CD4-positive, alpha-beta memory T cell (primary cell): ENCODE measurements at places on chromosomes 3 and 15. TPM values are rescaled to one million over a fixed set of nuclear protein-coding genes. Genes with fewer than 3 reads are reported as not detected.

DNA sequence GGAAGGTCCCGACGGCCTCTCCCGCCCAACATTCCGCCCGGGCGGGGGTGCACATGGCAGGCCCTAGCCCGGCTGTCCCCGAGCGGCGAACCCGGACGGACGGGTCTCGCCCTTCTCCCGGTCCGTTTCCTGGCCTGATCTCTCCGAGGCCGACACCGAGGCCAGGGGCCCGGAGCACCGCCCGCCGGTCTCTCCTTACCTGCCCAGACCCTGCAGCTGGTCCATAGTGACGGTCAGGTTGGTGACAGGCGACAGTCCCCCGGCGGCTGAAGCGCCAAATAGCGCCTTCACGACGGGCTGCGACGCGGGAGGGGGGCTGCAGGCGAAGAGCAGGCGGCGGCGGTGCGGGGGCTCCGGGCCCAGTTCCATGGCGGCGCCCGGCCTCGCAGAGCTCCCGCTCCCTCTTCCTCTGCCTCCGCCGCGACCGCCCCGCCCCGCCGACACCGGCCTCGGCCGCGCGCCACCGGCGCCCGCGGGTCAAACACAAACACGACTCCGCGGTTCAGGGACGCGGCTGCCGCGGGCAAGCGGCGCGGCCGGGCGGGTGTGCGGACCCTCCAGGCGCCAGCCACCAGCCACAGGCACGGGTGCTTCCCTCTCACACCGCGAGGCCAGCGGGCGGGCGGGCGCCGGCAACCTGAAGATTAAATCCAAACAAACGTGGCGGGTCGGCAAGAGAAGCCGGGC, 495 bp downstream of the CDC25A start:
- peaks cover 12% of the 10 kb centered on the region for H3K4me1 ChIP-seq
- no peaks in the 10 kb centered on the region for H3K27me3 ChIP-seq
- no peaks in the 10 kb centered on the region for H3K36me3 ChIP-seq
- H3K4me3 ChIP-seq = no peak overlapping the region
- no peak for DNase-seq

SEMA3F gene
- polyA plus RNA-seq = not detected

DNA sequence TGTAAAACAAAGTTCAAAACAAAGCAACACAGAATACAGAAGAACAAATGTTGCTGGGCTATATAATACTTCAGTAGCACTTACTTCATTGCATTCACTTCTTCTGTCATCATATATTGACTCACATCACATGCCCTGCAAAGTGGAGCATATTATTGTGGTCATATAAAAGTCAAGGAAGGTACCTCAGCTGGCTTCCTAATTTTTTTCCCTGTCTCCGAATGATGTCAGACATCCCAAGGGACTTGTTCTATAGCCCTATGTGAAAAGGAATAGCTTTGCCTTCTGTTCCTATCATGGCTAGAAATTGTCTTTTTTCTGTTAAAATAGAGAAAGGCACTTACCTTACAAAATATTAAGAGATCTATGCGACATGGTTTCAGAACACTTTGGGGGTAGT, 109.4 kb downstream of the LRTM1 start:
- no peak for DNase-seq
- no peak overlapping the region for H3K4me3 ChIP-seq
- no peaks in the 10 kb centered on the region for H3K27me3 ChIP-seq
- H3K27ac ChIP-seq = no peak overlapping the region

GP5 gene
- 1.3 TPM for polyA plus RNA-seq

- H3K27ac ChIP-seq = no peak overlapping the region
- peaks cover 7% of the 10 kb centered on the region for H3K4me1 ChIP-seq
- H3K27me3 ChIP-seq = no peaks in the 10 kb centered on the region
- H3K36me3 ChIP-seq = no peaks in the 10 kb centered on the region
- H3K4me3 ChIP-seq = no peak overlapping the region
- DNase-seq = no peak
Observed at GRCh38 chr15:56532721-56533460, 68.0 kb upstream of the MNS1 start.
